ENCODE measurements at places on chromosomes 7 and 10. TPM values are rescaled to one million over a fixed set of nuclear protein-coding genes. Genes with fewer than 3 reads are reported as not detected.

CHST15 gene
- 55.8 TPM for total RNA-seq

PKD1L1 gene
- total RNA-seq, result 0.80 TPM

CHN2 gene
- total RNA-seq, result 9.6 TPM

MBL2 gene
- total RNA-seq, result 0.06 TPM

CLEC2L gene
- not detected for total RNA-seq

ATOH7 gene
- total RNA-seq, result not detected

PURB gene
- 43.1 TPM for total RNA-seq

PPP1R3A gene
- not detected for total RNA-seq

CRTAC1 gene
- total RNA-seq, result 5.8 TPM

SPDYE2 gene
- total RNA-seq, result not detected

PLCE1 gene
- total RNA-seq, result 17.7 TPM

TDRD1 gene
- total RNA-seq, result 0.11 TPM

AKR1D1 gene
- not detected for total RNA-seq

SLC16A12 gene
- 0.83 TPM for total RNA-seq

CRPPA gene
- 3.3 TPM for total RNA-seq

TMEM176B gene
- total RNA-seq, result 51.6 TPM

AP1S1 gene
- total RNA-seq, result 40.8 TPM

RALA gene
- 14.2 TPM for total RNA-seq

SLC16A9 gene
- not detected for total RNA-seq

PANK1 gene
- total RNA-seq, result 2.5 TPM

PRKG1 gene
- total RNA-seq, result 46.1 TPM

ITPRID1 gene
- not detected for total RNA-seq

NKX6-2 gene
- total RNA-seq, result not detected

C10orf143 gene
- total RNA-seq, result 4.0 TPM

CCL24 gene
- total RNA-seq, result 0.99 TPM

ATRNL1 gene
- 7.6 TPM for total RNA-seq

RAPGEF5 gene
- total RNA-seq, result 27.0 TPM

MYL7 gene
- total RNA-seq, result not detected

ANKRD30A gene
- total RNA-seq, result not detected

SFMBT2 gene
- 10.2 TPM for total RNA-seq

ACSL5 gene
- total RNA-seq, result 6.2 TPM

ARHGEF5 gene
- total RNA-seq, result 8.0 TPM

EPDR1 gene
- 26.2 TPM for total RNA-seq

FGFR2 gene
- 59.6 TPM for total RNA-seq

FAM25A gene
- not detected for total RNA-seq

VENTX gene
- total RNA-seq, result 0.46 TPM

ZNF727 gene
- 5.8 TPM for total RNA-seq

MAD1L1 gene
- 33.1 TPM for total RNA-seq

SFXN2 gene
- 1.2 TPM for total RNA-seq

HEPACAM2 gene
- total RNA-seq, result not detected

IDI2 gene
- not detected for total RNA-seq

VTI1A gene
- 29.0 TPM for total RNA-seq

CALML3 gene
- not detected for total RNA-seq

EBF3 gene
- total RNA-seq, result 3.6 TPM

GJD4 gene
- not detected for total RNA-seq

TNRC18 gene
- total RNA-seq, result 101 TPM

LFNG gene
- total RNA-seq, result 6.1 TPM

PNLIPRP1 gene
- total RNA-seq, result not detected

GRM3 gene
- not detected for total RNA-seq

ARMC3 gene
- not detected for total RNA-seq

ANKRD7 gene
- total RNA-seq, result 0.57 TPM

CC2D2B gene
- 2.9 TPM for total RNA-seq

CPA4 gene
- not detected for total RNA-seq

MOGAT3 gene
- not detected for total RNA-seq

IFIT1B gene
- not detected for total RNA-seq

RARRES2 gene
- 193 TPM for total RNA-seq

TCERG1L gene
- total RNA-seq, result not detected
